ENCODE measurements at places on chromosomes 5 and 9.

- no peak for DNase-seq
Measured at GRCh38 chr5:143432658-143433239, 29.3 kb upstream of the NR3C1 start.

DNA sequence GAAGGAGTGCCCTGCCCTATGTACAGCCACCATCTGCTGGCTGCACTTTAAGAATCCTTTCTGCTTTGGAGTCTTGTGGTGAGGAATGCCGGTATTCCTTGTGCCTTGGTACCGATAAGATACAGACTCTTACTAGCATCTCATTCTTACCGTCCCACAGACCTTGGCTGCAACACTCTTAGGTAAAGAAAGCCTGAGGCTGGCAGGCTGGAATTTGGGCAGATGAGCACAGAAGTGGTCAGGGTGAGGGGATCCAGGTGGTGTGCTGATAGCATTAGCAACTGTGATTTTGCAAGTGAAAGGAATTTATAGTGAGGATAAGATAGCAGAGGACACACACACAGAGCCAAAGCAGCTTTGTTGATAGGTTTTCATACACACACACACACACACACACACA lies 198.1 kb downstream of the ENC1 start:
- no peak for DNase-seq

DNA sequence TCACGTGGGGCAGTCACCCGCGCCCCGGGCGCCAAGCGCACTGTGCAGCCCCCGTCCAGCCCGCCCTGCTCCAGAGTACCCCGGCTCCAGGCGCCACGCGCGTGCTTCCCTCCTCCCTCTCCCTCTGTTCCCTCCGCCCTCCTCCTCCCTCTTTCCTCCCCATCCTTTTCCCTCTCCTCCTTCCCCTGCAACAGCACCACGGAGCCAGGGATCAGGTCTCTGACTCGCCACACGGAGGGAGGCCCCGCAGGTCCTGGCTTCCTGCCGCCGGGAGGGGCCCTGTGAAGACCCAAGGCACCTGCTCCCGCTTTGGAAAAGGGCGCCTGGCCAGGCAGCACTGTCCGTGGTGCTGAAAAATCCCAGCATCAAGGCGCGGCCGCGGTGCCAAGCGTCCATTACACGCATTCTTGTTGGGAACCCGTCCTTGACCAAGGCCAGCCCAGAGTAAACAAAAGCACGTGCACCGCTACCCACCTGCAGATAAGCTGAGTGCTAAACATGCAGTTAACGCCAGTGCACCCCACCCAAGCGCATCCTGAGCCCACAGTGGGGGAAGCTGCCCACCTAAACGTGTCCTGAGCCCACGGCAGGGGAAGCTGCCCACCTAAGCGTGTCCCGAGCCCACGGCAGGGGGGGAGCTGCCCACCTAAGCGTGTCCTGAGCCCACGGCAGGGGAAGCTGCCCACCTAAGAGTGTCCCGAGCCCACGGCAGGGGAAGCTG lies 21.7 kb downstream of the SLC6A18 start:
- no peak for DNase-seq

GRCh38 chr5:38099205-38100168 lies 158.9 kb upstream of the EGFLAM start:
- no peak for DNase-seq

- no peak for DNase-seq
Measured at GRCh38 chr5:41955432-41956024, 30.4 kb downstream of the FBXO4 start.

- DNase-seq, result no peak
Measured at GRCh38 chr5:128441165-128441564, 96.9 kb downstream of the FBN2 start.

- DNase-seq, result no peak
Measured at GRCh38 chr9:108117795-108118194, 628.2 kb upstream of the KLF4 start.

DNA sequence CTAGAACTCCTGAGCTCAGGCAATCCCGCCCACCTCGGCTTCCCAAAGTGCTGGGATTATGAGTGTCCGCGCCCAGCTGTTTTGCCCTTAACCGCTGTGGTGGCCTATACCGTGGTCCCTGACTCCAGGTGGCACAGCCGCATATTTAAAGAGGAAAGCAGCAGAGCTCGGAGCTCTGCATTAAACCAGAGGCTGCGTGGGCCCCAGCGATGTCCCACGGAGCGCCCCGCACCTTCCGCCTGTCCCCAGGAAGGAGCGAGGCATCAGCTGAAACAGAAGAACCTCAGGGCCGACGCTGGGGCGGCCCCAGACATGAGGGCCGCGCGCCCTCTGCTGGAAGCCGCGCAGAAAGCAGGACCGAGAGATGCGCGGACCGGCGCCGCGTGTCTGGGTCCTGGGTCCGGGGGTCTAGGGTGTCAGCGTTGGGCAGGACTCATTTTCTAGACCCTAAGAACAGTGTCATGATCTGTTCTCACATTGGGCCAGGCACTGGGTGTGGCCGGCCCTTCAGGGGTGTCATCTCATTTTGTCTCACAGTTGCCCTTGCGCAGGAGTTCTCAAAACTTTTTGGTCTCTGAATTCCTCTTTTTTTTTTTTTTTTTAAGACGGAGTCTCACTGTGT lies 37.7 kb downstream of the LAMC3 start:
- DNase-seq, result no peak

- no peak for DNase-seq
Measured at GRCh38 chr5:93580063-93580926, 724 bp downstream of the NR2F1-AS1 start.

GRCh38 chr5:72133212-72133990 lies 26.1 kb downstream of the MAP1B start:
- DNase-seq, result no peak

DNA sequence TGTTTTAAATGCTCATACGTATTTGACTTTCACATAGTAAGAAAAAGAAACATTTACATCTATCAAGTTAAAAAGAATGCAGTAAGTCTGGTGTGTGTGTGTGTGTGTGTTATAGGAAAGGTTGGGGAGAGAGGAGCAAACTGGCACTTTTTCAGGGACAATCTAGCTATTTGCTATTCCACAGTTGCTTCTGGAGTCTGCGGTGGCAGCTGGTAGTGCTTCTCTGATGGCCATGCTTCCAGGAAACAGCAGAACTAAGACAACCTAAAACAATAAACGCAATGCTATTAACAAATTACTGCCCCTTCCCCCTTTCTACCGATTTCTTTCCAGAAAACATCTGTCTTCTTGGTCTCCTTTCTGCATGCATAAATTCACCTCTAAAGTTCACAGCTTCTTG lies 70.0 kb upstream of the CDH10 start:
- DNase-seq, result no peak

- DNase-seq, result no peak
Measured at GRCh38 chr9:114902786-114903524, 27.4 kb downstream of the TNFSF8 start.

GRCh38 chr5:59694411-59694810 lies 199.1 kb downstream of the PDE4D start:
- no peak for DNase-seq

GRCh38 chr9:90946982-90947381 lies 145.4 kb downstream of the SYK start:
- no peak for DNase-seq

GRCh38 chr5:169152453-169152852 lies 148.5 kb downstream of the SLIT3 start:
- DNase-seq, result no peak

- no peak for DNase-seq
Measured at GRCh38 chr5:149793256-149793550, 63.1 kb downstream of the PPARGC1B start.

GRCh38 chr9:93500571-93501298 lies 47.4 kb upstream of the FAM120AOS start:
- no peak for DNase-seq

DNA sequence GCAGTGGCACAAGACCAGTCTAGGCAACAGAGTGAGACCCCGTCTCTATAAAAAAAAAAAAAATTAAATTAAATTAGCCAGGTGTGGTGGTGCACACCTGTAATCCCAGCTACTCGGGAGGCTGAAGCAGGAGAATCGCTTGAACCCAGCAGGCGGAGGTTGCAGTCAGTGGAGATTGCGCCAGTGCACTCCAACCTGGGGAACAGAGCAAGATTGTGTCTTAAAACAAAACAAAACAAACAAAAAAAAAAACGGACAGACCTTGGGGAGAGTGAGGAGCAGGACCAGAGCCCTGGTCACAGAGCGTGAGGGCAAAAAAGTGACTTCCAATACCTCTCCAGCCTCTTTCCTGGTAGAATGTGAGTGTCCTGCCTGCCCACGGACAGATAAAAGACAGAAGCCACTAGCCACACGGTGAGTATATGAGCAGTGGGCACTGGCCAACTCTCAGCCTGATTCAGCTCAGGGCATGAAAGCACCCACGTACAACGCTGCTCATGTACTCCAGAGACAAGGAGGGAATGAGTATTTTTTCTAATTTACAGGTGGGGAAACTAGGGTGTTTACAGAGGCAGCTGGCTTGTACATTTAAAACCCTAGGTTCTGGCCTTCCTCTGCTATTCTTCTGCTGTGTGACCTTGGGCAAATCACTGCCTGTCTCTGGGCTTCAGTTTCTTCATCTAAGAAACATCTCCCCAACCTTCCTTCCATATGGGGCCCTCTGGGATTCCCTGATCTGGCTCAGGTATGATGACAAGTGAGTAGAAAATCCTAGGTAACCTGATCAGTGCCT lies 1.8 kb downstream of the OLFML2A start:
- DNase-seq, result no peak

- no peak for DNase-seq
Measured at GRCh38 chr5:155728146-155728856, 598.7 kb upstream of the SGCD start.

DNA sequence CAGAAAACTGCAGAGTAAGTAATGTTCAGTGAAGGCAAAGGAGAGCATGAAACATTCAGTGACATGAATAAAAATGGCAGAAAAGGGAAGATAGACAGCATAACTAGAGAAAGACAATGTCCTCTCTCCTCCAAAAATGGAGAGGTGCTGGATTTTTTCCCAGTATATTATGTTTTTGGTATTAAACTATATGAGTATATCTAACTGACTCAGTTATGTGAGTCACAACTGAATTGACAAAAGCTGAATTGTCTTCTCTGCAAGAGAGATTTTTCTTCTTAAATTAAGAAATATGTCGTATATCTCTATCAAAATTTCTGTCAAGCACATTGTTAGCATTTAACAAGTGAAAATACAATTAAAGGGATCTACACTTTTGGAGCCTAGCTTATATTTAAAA lies 375.1 kb downstream of the CHSY3 start:
- DNase-seq, result no peak

- DNase-seq, result no peak
Measured at GRCh38 chr9:121727295-121728020, 76.0 kb downstream of the DAB2IP start.

DNA sequence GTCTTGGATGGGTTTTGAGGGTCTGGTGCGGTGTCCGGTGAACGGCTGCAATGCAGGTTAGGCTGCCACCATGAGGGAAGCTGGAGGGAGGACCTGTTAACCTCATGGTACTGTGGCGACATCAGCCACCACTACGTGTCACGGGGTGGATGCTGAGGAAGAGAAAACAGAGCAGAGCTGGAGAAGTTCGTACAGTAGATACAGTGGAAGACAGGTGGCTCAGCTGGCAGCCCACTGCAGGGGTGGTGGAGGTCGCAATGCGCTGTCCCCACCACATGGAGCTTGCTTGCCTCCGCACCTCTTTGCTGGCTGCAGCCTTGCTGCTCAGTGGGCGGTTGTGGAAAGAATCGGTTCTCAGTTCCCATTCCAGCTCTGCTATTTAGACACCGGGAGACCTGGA lies 2.8 kb downstream of the DCANP1 start:
- no peak for DNase-seq

DNA sequence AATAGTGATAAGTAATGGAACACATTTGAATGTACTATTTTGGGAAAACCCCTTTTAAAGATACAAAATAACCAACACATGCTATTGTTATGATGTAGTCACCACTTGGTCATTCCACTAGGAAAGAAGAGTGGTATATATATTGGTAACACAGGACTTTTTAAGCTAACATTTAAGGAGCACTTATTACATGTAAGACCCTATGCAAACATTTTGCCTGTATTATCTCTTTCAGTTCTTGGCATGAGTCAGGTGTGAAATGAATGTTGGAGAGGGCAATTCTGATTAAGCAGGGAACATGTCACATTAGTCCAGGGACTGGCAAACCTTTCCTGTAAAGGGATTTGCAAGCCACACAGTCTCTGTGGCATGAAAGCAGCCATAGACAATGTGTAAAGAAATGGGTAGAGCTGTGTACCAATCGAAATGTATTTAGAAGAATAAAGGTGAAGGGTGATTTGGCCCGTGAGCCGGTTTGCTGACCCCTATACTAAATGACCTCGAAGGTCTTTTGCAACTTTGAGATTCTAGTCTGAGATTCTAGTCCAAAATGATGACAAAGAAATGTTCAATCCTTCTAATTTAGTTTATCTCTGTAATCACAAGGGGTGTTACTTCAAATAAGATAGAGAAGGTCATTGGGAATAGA lies 15.3 kb downstream of the ABLIM3 start:
- DNase-seq, result no peak

- DNase-seq, result no peak
Measured at GRCh38 chr9:122191584-122191983, 31.9 kb downstream of the MORN5 start.

- DNase-seq, result no peak
Measured at GRCh38 chr5:82295959-82296531, 17.9 kb upstream of the RPS23 start.

DNA sequence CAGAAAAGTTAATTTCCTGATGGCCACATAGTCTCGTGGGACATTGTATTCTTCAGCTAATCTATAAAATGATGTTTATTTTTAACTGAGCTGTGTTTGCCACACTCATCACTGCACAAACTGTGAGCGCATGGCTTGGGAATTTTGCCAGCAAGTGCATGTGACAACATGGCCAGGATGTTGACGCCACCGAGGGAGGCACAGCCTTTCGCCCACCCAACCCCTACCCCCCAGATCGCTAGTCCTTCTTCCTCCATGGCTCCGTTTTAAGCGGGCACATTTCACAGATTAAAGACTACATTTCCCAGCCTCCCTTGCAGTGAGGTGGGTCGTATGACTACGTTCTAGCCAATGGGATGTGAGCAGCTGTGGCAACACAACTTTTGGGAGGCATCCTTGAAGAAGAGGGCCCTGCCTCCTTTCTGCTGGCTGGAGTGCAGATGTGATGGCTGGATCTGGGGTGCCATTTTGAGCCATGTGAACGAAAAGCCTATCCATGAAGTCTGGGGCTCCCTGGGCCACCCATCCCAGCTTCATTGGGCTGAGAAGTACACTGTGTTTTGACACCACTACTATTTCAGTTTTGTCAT lies 7.9 kb downstream of the NRARP start:
- DNase-seq, result no peak

- no peak for DNase-seq
Measured at GRCh38 chr9:131875828-131876485, 136.1 kb upstream of the RAPGEF1 start.

DNA sequence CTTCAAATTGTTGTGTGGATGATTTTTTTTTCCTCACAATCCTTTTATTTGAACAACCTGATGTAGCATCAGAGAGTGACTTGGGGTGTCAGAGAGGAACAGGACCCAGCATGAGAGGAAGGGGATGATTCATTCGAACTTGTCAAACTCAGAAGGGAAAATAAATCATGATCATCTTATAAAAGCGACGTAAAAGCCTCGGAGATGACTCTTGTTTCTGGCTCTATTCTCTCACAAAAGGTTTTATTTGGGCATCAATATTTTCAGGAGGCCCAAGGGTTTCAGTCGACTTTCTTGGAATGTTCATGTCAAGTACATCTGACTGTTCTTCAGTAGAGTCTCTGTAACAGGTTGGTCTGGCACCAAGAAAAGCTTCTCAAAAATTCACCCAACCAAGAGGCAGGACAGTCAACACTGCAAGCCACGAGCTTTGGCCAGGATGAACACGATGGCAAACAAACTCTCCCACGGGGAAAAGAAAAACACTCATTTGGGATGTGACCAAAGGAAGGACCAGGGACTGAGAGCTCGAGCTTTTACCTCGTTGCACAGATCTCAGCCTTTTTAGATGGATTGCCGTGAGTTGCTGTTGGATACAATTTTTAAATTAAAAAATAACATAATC lies 55.1 kb downstream of the ANKH start:
- DNase-seq, result no peak

Data from GM12878 (cell line).